RWPE2 (cell line): ENCODE measurements at places on chromosomes 7 and 10.

- no peak for DNase-seq
Observed at GRCh38 chr10:26890956-26891355, 30.2 kb upstream of the ABI1 start.

DNA sequence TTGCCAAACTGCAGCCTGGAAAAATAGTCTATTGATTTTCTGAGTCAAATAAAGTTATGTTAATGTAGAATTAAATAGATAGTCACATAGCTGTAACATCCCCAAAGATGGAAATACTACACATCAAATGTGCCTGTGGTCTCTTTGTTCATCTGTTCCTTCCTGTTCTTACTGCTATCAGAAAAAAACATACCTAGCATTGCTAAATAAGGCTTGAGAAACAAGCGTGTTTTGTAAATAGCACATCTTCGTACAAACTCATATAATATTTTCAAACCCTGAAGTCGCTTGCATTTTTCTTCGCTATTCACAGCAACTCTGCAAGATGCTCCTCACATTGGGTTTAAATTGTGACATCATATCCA, 116.1 kb downstream of the KLF6 start:
- no peak for DNase-seq

GRCh38 chr7:21972397-21972784, 26.7 kb upstream of the CDCA7L start:
- DNase-seq: no peak

- DNase-seq: no peak
Observed at GRCh38 chr10:69065406-69066361, 22.2 kb upstream of the SRGN start.

GRCh38 chr7:22594020-22594419, 94.0 kb upstream of the STEAP1B start:
- DNase-seq: no peak

GRCh38 chr10:35413985-35414861, 77.9 kb downstream of the CCNY start:
- no peak for DNase-seq

- no peak for DNase-seq
Observed at GRCh38 chr7:2978408-2978807, 65.3 kb downstream of the CARD11 start.

DNA sequence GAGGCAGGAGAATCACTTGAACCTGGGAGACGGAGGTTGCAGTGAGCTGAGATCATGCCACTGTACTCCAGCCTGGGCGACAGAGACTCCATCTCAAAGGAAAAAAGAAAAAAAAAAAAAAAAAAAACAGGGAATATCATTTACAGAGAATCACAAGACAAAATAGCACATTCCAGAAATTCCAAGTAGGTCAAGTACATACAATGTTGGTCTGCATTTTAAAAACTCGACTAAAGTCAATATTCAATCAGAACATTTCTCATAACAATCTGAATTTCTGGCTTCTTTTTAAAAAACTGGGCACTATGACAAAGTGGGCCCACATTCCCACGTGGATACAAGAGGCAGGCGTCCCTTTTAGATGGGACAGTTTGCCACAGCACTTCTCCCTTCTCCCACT, 12.8 kb downstream of the ZC3HAV1L start:
- no peak for DNase-seq

DNA sequence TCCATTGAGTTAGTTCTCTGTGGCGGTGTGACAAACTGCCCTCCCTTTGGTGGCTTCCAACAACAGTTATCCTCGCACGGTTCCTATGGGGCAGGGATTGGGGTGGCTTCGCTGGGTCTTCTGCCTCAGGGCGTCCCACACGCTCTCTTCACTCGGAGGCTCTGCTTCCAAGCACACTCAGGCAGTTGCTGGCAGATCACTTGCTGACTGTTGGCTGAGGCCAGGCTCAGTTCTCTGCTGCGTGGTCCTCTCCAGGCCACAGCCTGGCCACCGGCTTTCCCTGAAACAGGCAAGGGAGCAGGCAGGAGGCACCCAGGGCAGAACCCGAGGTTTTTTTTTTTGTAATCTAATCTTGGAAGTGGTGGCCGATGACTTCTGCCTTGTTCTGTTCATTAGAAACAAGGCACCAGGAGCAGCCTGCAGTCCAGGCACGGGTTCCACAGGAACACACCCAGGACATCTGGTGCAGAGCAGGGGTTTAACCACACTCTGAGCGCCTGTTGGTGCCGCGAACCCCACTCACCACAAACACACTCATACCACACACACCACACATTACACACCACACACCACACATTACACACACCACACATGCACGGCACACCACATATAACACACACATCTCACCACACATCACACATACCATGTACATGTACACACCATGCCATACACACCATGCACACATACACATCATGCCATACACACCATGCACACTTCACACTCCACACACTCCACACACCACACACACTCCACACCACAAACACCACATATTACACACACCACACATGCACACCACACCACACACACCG, 112.2 kb downstream of the PTPN20 start:
- no peak for DNase-seq

DNA sequence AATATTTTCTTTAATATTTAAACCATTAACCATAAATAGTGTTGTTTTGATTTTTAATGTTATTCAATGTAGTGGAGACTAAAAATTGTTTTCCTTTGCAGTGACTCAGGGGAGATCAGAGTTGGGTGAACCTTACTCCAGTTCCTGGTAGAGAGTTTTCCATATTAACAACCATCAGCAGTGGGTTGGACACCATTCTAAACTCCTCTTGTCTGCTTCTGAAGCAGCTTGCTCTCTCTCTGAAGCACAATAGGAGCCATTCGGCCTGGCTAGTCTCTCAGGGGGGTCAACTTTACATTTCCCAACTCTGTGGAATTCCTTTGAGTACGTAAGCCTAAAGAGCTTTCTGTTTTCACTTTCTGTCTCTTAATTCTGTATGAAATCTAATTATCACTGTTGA, 9.4 kb upstream of the NRG3 start:
- no peak for DNase-seq
